Hepatic stellate cell (primary cell): ENCODE measurements at places on chromosomes 12 and 14.

DNA sequence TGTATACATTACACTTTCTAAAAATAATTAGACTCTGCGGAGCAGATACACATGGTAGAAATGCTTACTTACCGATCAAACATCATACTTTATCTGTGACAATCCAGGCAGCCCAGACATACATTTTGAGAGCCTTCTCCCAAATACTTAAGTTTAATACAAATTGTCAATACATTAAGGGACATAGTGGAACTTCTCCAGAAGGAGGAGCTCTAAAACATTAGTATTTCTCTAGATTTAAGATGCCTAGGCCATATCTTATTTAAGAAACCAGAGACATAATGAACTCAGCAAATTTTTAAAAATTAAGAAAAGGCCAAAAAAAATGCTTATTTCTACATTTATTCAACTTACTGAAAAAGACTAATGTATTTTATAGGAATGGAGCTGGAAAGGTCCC lies 16.1 kb downstream of the ACSM4 start:
- DNase-seq = no peak

GRCh38 chr12:4118601-4119156 lies 154.9 kb upstream of the CCND2 start:
- no peak for DNase-seq

- peak; percentile 22 for DNase-seq
These were observed 4.9 kb downstream of the PRICKLE1 start for GRCh38 chr12:42584651-42585111.

DNA sequence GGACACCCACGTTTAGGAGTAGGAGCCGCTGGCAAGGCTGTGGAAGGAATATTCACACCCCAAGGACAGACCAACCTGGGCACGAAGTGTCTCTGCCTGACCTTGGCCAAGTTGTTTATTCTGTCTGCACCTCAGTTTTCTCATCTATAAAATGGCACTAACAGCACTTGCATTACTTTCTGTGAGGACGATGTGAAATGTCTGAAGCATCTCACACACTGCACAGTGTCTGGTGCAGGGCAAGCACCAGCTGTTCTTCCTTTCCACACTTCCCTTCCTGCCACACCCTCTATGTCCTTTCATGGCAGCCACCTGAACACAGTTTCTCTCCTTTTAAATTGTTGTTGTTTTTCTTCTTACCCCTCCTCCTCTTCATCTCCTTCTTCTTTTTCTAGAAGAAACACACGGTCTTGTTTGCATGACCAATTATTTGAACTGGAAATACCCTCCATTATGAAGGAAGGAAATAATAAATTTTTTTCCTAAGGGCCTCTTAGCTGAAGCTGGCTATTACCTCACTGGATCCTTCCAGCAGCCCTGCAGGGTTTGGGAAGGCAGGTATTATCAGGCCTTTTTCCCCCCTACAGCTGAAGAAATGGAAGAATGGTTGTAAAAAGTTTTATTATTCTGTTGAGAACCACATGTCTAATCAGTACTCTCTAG lies 42.9 kb upstream of the ATP23 start:
- DNase-seq = no peak

- DNase-seq = no peak
These were observed 242.8 kb downstream of the DPF3 start for GRCh38 chr14:72651081-72651480.

DNA sequence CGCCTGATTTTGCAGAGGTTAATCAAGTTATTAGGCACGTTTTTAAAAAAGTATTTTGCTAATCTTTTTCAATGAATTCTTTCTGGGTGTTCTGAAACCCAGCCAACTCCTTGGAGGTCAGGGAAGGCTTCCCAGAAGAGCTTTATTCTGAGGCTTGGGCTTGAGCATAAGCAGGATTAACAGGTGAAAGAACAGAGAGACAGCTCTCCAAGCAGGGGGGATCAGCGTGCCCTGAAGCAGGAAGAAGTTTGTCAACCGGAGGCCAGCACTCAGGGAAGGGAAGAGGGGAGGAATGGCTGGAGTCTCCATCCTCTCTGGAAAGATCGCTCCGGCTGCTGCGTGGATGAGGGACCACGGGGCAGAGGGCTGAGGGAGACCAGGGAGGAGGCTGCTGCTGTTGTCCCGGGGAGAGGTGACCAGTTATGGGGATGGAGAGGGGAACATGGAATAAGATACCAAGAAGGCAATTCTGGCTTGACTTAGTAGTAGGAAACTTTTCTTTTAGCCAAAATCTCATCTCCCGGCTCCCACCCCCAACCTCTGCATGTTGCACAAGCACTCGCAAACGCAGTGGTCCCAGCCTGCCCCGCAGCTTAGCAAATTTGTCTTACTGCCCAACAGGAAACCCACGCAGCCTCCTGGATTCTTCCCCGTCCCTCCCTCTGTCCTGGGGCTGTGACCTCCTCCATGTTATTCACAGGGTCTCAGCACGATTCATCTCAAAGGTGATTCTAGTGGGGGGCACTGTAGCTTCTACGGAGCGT lies 1.1 kb upstream of the SSH1 start:
- DNase-seq = no peak

- DNase-seq = no peak
These were observed 13.7 kb downstream of the TRMT61A start for GRCh38 chr14:103542605-103543088.
